ENCODE measurements at places on chromosomes 2 and 18.

DNA sequence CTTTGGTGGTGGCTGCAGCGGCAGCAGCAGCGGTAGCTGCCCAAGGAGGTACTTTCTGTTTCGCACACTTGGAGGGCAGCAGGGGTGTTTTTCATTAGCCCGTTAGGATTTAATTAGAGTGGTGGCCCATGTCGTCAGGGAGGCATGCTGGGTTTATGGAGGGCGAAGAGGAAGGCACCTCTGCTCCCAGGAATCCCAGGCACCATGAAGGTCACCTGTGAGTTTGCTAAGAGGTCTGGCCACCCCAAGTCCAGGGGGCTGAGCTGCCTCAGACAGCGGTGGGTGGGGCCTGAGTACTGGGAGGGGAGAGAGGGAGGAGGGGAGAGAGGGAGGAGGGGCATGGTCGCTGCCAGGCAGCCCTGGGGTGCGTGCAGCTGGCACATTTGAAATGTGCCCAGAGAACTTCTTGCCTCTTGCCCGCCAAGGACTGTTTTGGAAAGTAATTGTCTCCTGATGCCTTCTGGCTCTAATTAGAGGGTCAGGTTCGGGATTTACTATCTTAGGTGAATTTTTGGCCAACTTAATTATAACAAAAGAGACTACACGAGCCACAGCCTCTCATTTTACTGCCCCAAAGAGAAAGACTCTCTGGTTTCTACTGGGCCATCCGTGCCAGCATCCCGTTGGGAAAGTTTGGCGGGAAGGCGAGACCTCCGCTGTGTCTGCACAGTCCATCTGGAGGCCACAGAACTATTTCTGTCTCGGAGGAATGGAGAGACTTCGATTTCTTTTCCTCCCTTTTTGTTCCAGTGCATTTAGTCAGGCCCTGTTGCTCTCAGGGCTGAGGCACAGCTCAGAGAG is 62.0 kb downstream of the GLI2 start:
- no peak for DNase-seq

DNA sequence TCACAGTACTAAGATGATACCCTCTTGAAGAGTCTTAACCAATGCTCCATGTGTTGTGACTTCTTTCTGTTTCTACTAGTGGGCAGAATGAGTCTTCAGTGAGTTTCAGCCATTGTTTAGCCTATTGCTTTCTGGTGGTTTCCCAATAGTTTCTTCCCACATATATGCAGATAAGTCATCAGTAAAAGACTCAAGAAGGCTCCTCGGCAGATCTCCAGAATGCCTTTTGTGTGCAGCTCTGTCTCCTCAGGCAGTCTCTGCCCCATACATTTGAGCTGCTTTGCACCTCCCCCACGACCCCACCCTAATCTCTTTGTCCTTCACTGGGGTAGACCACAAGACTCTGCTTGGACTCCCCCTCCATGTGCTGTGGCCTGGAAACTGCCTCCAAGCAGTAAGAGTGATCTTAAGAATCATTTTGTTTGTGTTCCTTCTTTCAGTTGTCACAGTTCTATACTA is 71.6 kb upstream of the CHRNA1 start:
- peak; percentile 51 for DNase-seq

DNA sequence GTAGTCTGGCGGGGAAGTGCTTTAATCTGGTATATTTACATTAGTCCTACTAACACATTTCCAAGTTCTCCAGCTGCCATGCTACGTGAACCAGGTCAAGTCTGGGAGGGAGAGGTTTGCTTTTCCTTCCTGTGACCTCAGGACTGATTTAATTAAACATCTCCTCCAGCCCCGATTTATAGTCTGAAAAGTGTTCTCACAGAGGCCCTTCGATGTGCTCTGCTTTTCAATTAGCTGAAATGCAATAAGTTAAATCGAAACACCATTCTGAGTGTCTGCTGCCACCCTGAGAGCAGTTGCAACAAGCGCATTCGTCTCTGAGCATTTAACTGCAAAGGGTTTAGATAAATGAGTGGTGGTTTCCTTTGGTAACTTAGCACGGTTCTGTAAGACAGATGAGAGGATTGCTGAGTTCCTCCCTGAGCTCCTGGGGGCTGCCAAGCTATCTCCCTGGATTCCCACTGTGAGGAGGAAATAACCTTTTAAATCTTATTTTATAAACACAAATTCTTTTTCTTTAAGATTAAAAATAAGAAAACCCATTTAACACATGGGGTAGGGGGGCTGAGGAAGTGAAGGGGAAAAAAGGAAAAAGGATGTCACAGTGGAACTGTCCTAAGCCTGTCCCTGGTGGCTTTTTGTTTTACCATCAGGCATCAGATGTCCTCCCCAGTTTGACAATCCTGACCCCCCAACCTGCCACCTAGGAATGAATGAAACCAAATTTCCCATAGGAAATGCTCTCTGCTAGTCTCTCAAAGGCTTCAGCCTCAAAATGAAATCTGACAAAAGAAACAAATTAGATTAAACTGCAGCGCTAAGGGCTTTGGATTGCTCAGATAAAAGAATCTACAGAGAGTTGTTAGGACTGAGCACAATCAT is 56.5 kb upstream of the CREB1 start:
- peak; percentile 93 for DNase-seq

- DNase-seq: no peak
These were observed 284.7 kb downstream of the IRS1 start for GRCh38 chr2:226514895-226515294.

GRCh38 chr2:164813535-164813934 is 28.1 kb downstream of the COBLL1 start:
- no peak for DNase-seq

GRCh38 chr2:33497221-33497650 is 20.8 kb downstream of the RASGRP3 start:
- no peak for DNase-seq

DNA sequence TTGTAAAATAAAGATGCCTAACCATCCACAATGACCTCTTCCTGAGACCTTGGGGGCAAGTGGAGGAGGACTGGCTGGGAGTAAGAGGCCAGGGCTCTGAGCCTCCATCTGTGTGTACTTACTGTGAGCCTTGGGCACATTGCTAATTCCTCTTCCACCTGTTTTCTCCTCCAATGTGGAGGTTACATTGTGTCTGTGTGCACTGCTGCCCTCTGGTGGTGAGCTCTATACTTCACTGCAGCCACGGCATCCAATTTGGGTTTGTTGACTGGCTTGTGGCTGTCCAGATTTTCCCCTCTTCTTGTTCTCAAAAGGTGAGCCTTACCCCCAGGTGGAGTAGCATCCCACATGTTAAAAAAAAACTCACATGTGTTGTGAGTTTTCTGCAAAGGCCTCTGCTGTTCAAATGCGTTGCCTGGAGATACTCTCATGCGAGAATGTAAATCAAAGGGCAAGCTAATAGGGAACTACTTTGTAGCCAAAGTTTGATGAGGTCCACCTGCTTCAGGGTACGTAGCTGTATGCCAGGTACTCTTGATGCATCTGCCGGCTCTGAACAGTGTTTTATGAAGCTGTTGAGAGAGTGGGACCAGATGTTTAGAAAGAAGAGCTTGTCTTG is 80.8 kb downstream of the APOB start:
- peak; percentile 80 for DNase-seq

- peak; percentile 42 for DNase-seq
These were observed 29.7 kb downstream of the XDH start for GRCh38 chr2:31384771-31385276.

DNA sequence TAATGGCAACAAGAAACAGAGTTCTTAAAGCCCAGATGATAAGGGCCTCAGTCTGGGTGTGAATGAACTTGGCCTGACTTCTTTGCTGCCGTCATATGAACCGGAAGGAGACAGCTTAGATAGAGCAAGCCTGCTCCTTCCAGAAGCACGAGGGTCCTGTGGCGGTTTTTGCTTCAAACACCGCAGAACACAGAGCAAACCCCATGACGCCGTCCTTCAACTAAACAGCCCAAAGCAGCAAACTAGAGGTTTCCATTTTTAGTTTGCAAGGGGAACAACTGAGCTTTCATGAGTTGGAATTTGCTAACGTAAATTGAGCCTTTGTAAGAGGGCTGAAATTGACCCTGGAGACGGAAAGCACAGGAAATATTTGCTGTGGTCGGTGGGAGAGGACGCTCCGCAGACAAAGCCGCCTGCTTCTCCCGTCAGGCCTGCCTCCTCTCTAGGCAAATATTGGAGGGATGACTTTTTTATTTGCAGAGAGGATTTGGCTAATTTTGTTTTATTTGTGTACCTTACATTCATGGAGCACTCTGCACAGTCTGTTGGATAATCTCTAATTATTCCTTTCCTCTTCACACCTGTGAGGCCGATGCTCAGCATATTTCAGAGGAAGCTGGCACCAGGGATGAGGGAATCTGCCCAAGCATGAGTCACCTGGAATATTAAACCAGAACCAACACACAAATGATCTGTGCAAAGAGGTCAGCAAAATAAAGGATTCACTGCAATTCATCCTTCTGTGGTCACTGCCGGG is 134.0 kb upstream of the NCK2 start:
- no peak for DNase-seq

- no peak for DNase-seq
These were observed 55.3 kb upstream of the LGALSL start for GRCh38 chr2:64398516-64399129.

DNA sequence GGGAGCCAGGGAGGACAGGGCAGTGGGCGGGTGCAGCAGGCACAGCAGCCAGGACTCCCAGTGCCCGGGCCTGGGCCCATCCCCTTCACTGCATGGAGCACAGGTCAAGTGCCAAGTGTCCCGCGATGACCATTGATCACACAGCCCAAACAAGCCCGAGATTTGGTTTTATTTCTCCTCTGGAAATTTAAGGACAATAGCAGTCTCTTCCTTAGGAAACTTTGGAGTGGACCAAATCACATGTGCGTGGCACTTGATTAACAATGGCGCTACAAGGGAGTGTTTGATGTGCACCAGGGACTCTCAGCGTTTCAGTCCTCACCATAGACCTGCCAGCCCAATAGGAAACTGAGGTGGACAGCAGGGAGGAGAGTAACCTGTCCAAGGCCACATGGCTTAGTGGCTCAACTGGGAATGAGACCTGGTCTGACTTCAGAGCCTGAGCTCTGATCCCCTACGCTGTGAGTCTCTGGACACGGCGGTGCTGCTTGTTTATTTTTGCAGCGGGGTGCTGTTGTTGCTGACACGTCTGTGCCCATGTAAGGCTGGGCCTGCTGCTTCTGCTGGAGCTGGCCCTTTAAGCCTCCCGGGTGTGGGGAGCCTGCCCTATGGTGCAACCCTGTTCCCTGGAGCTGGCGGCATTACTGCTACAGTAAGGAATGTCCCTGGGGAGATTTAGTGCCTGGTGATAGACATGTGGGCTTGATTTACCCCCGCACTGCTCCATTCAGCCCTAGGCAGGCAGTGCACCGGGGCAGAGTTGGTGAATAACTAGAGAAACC is 194.2 kb downstream of the INHBB start:
- peak; percentile 93 for DNase-seq

GRCh38 chr2:134668821-134669220 is 50.0 kb downstream of the TMEM163 start:
- DNase-seq: no peak

DNA sequence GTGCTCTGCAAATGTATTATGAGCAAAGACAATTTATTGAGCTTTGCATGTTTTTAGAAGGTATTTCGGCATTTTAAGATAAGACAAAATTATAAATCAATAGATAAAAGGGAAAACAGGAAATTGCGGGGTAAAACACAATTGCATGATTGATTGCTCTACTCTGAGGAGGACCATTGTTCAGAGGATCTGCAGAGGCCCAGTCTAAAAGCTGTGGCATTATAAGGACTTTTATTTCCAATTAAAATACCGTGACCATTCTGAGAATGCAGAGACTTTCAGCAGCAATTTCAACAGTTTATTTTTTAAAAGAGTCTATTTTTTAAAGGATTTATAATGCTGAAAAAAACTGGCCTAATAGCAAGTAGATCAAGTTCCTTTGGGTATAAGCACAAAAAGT is 62.0 kb downstream of the TPGS2 start:
- no peak for DNase-seq

GRCh38 chr2:231391981-231392380 is 3.5 kb upstream of the B3GNT7 start:
- no peak for DNase-seq

GRCh38 chr2:150141226-150142001 is 346.1 kb downstream of the RND3 start:
- no peak for DNase-seq
